ENCODE measurements at places on chromosomes 1 and 21. TPM values are rescaled to one million over a fixed set of nuclear protein-coding genes. Genes with fewer than 3 reads are reported as not detected.

GRCh38 chr1:244325056-244325758 lies 126.5 kb downstream of the ADSS2 start:
- DNase-seq, result no peak

GRCh38 chr1:73820843-73821242 lies 377.1 kb downstream of the LRRIQ3 start:
- DNase-seq, result no peak

- DNase-seq, result no peak
Observed at GRCh38 chr1:37151789-37152188, 117.5 kb upstream of the GRIK3 start.

DNA sequence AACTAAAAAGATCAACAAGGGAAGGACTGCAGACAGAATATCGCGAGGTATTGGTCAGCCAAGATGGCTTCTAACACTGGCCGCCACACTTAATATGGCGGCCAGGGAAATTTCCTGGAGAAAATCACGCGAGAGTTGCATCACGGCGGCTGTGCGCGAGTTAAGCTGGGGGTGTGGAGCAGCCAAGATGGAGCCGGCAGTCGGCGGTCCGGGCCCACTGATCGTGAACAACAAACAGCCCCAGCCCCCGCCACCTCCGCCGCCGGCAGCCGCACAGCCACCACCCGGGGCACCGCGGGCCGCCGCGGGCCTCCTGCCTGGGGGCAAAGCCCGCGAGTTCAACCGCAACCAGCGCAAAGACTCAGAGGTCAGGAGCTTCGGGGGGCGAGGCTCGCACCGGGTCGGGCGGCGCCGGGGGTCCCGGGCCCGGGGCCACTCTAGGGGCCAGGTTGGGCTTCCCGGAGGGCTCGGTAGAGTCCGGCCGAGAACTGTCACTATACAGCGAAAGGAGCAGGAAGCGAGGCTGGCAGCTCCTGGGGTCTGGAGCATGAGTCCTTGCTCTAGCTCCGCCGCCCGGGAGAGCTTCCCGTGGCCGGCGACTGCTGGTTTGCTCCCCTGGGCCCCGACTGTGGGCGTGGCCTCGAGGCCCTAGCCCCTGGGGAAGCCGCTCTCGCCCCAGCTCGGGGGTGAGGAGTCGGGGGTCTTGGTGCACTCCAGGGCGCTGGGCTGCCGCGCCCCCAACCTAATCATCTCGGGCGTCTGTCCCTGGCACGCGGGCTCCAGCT lies at the start of gene STRIP1:
TSS of gene STRIP1 (plus strand) at position 174 of the 785 bp plus-strand sequence. CDS start at position 188, 14 bp downstream.
- peak; percentile 94 for DNase-seq

DNA sequence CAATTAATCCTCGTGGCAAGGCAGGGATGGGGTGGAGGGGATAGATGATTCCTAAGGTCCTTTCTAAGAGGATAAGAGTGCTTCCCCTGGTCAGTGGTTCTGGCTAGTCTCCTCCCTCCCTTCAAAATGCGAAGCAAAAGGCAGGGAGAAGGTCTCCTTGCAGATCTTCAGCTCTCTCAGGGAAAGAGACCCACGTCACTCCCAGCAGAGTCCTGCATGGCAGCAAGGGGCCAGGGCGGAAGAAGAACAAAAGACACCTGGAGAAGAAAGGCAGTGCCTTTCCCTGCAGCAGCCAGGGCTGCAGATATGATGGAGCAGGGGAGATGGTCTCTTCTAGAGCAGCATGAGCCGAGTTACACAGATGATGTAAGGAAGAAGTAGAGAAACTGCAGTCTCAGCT lies 29.6 kb upstream of the SLAMF9 start:
- no peak for DNase-seq

DNA sequence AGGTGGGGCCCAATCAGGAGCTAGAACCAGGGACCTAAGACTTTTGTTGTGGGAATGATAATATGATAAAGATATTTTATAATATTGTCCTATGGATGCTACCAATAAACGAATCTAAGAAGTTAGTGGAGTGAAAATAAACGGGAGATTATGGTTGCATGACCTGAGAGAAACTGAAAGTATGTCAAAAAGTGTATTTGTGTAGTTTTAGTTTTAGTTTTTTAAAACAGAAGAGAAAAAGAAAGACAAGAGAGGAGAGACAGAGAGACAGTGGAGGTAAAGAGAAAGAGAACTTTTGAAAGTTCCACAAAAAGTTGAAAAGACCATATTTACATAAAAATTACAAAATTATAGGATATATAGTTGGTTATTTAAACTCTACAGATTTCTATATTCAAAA lies 64.1 kb upstream of the TMPRSS15 start:
- no peak for DNase-seq

DNA sequence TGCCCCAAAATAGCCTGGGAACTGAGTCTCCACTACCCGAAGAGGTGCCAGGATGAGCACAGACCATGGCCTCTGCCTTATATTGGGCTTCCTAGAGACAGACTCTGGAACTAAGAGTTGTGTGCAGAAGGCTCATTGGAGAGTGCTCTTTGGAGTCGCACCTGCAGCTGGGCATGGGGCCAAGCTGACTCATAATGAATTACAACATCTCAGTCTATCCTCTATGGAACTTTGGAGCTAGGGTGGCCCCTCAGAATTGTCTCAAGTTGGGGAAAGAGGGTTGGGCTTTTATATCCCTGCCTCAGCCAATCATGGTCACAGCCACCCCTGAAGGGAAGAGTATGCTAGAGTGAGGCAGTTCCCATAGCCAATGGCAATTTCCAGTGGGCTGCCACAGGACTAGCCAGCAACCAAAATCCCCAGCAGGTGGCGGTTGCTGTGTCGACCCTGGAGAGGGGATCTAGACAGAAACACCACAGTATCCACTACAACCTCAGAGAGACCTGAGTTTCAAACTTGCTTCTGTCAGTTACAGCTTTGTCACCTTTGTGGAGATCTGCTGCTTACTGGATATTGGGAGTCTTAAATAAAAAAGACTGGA lies 93.8 kb downstream of the DMRTA2 start:
- peak; percentile 57 for DNase-seq

- DNase-seq, result peak; percentile 80
Observed at GRCh38 chr1:159891275-159892157, 8.4 kb downstream of the CFAP45 start.

- no peak for DNase-seq
Observed at GRCh38 chr1:64171797-64172281, 31.6 kb upstream of the UBE2U start.

GRCh38 chr1:4687943-4688342 lies 33.5 kb downstream of the AJAP1 start:
- no peak for DNase-seq

GRCh38 chr1:230068952-230069684 lies 2.1 kb downstream of the GALNT2 start:
- DNase-seq, result peak; percentile 52

DNA sequence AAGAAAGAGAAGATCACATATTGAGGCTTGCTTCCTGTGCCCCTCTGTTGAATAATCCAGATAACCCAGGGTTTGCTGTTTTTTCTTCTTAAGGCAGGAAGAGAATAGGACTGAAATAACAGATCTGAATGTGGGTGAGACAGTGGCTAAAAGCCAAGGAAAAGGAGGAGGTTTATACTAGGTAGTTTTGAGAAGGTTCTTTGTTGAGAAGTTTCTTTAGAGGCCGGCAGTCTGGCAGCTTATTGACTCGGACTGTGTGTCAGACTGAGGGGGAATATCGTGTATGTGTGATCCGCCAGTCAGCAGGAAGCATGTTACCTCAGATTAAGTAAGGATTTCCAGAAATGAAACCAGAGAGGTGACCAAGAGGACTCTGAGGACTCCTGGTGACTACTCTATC lies 119.8 kb downstream of the PLA2G4A start:
- DNase-seq, result no peak

DNA sequence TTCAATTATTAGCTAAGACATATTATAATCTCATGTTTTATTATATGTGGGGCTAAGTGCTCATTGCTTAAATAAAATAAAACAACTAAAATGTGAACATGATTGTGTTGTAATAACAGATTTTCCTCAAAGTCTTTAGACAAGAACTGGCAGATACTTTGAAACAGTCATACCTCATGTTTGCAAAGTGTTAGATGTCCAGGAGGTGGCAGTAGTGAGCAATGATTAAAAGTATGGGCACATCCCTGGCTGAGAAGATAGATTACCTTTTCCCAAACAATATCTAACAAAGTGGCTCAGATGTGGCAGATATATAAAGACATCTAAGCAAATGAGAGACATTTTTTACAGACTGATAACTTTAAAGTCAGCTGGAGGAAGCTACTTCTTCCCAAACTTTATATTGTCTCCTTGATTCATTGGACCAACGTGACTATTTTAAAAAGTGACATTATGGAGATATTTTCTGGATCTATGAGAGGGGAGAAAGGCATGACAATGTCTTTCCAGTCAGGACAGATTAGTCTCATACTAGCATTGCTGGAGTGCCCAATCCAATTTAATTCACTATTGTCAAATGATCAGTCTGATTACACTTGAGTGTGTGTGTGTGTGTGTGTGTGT lies 269.8 kb downstream of the S1PR1 start:
- DNase-seq, result peak; percentile 2

DNA sequence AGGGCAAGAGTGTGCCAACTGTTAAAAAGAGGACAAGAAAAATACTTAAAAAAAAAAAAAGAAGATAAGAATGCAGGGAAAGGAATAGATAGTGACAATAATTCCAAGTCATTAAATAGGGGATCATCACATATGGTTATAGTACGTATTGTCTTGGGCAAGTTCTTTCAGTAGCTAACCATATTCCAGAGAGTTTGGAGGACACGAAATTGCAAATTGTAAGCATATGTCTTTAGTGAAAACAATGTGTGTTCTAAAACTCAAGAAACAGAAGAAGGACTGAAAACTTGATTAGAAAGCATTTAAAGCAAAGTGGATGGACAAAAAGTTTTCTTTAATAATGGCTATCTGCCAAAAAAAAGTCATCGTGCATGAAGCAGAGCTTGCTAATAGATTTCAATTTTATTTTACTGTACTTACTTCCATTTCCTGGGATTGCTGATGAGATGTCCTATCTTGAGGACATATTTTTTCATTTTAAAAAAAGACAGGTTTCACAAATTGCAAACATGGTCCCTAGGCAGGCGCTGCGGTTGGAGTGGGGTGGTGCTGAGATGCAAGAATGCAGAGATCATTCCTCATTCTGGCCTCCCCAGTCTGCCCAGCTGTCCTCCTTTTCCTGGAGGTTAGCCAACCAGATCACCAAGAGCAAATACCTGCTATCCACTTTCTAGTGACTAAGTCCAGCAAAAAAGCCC lies 11.9 kb downstream of the TSPAN2 start:
- DNase-seq, result no peak

GRCh38 chr1:171711643-171712042 lies 30.2 kb downstream of the VAMP4 start:
- no peak for DNase-seq

- DNase-seq, result no peak
Observed at GRCh38 chr1:40039245-40039756, 1.2 kb upstream of the CAP1 start.

GRCh38 chr1:7579016-7579415 lies 192.1 kb upstream of the VAMP3 start:
- DNase-seq, result no peak

- no peak for DNase-seq
Observed at GRCh38 chr1:15627343-15627988, 10.2 kb downstream of the DDI2 start.

The DUSP23 gene
- total RNA-seq, result 74.9 TPM

The HSD3B1 gene
- not detected for total RNA-seq

The RIMKLA gene
- total RNA-seq, result 1.1 TPM

The CFAP74 gene
- total RNA-seq, result not detected

The IVL gene
- not detected for total RNA-seq

The UBAP2L gene
- 162 TPM for total RNA-seq

The GUCA2B gene
- not detected for total RNA-seq

The GPR61 gene
- total RNA-seq, result 0.17 TPM
